ENCODE measurements at places on chromosomes 4 and X.
A peak's percentile ranks its signal among the peaks of the same experiment; 100 is the strongest.

GRCh38 chr4:13515268-13515667 is 29.0 kb downstream of the NKX3-2 start:
- no peak for DNase-seq

DNA sequence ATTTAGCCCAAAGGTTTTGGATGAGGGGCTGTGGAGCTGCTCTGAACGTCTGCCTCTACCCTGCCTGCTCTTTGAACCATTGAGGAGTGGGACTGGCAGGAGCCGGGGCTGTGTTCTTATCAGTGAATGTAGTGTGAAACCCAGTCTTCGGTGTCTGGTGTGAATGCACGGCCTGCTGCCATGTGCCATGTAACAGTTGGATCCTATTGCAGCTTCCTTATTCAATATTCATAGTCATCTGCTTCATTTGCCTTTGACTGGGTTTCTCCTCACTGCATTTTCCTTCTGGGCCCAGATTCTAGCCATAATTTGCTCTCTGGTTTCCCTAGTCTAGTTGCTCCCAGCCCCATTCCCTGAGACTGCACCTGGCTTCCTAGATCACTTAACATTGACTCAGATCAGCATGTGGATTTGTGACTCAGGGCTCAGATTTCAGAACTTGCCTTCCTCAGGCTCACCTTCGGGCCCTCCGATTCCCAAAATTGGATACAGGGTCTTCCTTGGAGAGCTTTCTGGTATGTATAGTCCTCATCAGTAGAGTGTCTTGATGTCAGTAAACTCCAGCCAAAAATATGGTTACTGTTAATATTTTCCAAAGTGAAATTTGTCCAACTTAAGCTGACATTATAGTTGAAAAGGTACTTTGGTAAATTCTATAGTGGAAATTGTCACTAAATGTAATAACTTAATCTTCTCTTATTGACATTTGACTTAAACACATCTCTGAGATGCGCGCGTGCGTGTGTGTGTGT is 94.0 kb upstream of the DDIT4L start:
- DNase-seq: no peak

GRCh38 chr4:151659601-151660364 is 101.0 kb downstream of the GATB start:
- DNase-seq: peak; percentile 13

- no peak for DNase-seq
Observed at GRCh38 chr4:81360737-81361136, 111.0 kb downstream of the RASGEF1B start.

DNA sequence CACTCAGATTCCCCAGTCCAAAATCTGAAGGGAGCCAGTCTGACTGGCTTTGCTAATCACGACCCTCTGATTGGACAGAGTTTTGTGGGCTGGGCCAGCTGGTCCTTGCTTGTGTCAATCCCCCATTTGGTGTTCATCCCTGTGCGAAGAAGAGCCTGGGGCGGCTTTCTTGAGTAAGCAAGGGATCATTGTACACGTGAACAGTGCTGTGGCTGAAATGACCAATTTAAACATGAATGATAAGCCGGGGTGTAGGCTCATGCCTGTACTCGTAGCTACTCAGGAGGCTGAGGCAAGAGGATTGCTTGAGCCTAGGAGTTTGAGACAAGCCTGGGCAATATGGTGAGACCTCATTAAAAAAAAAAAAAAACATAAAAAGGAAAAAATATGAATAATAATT is 379.1 kb downstream of the RAPGEF2 start:
- DNase-seq: no peak

- no peak for DNase-seq
Observed at GRCh38 chr4:30754021-30754420, 33.9 kb downstream of the PCDH7 start.

Data from endodermal cell (in vitro differentiated cells).